ENCODE measurements at places on chromosomes 11 and 22. TPM values are rescaled to one million over a fixed set of nuclear protein-coding genes. Genes with fewer than 3 reads are reported as not detected.

DNA sequence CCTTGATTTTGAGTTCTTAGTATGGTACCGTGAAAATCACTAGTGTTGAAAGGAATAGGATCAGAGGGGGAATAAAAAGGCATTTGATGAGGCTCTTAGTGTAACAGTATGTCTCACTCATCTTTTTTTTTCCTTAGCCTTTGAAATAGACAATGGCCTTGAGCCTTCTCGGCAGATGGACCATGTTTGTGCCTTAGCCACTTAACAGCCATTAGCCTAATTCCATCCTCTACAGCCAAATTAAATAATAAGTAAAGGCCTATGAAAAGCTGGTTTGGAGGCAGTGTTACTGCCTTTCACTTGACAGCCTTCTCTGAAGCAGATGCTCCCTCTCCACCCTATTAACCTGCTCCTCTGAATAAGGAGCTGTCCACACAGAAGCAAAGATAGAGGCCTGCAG, 580.7 kb downstream of the NTM start:
- DNase-seq: no peak

DNA sequence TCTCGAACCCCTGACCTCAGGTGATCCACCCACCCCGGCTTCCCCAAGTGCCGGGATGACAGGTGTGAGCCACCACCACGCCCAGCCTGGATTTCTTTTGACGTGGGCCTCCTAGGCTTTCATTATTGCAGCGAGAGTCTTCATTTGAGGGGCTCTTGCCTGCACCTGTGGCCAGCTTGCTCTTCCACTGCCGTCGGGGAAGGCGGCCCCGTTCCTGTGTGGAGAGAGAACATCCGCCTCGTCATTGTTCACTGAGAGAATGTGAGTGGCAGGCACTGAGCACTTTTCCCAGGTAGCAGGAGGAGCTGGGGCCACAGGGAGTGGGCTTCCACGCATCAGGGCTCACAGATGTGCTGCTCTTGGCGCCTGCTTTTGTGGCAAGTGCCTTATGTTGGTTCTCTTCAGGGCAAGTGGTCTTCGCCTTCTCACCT, 365.0 kb downstream of the TBC1D22A start:
- no peak for DNase-seq

DNA sequence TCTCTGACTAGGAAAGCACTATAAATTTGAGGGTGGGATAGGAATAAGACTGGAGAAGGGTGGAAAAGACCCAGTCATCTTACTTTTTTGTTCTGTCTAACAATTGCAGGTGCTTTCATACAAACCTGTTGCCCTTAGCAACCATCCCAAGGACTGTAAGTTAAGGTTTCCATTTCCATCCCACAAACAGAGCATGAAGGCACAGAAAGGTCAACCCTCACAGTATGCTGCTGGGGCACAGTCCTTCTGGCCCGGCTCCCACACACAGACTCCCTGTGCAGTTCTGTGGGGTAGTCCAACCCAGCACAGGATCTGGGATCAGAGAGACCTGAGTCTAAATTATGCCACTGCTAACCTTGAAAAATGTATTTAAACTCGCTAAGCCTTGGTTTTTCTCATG, 38.4 kb upstream of the ETS1 start:
- DNase-seq: no peak

DNA sequence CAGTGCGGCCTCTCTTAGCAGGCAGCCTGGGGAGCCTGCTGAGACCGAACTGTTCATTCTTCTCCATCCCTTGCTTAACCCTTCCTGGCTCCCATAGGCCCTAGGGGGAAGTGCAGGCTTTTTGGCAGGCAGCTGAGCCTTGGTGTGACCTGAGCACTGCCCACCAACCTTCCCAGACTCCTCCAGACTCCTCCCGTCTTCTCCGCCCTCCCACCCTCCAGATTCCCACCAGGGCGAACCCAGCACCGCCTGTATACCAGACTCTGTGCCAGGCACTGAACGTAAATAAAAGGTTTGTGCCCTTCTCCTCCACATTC, 7.9 kb downstream of the RELT start:
- DNase-seq: no peak

DNA sequence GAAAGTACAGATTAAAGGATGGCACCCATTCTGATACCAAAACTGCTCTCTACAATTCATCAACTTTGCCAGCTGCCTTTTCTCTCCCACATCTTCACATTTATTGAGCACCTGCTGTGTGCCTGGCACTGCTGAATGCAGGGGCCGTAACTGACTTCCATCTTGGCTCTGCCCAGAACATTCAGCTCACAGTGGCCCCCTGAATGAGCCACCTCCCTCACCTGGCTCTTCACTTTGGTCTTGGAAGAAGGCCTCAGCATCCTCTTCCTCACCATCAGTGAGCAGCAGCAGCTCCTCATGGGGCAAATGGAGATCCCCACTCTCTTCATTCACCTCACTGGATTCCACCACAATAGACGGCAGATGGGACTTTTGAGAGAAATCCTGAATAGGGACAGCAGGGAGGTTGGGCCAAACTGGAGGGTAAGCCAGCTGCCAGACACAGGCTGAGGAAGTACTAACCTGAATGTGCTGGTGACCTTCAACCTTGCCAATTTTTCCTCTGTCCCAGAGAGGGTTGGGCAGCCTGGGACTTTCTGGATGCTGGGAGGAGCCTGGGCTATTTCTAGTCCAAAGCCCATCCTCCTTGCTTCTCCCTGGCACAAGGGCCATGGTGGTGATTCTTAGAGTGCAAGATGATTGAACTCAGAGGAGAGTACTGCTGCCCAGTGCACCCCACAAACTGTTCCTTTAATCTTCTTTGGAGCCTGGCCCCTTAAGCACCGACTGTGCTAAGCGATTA, 1.9 kb upstream of the UQCC3 start:
- DNase-seq: no peak

C1QTNF4 gene
- 11.6 TPM for polyA plus RNA-seq
